ENCODE measurements at places on chromosomes 1 and 21.
A peak's percentile ranks its signal among the peaks of the same experiment; 100 is the strongest.

DNA sequence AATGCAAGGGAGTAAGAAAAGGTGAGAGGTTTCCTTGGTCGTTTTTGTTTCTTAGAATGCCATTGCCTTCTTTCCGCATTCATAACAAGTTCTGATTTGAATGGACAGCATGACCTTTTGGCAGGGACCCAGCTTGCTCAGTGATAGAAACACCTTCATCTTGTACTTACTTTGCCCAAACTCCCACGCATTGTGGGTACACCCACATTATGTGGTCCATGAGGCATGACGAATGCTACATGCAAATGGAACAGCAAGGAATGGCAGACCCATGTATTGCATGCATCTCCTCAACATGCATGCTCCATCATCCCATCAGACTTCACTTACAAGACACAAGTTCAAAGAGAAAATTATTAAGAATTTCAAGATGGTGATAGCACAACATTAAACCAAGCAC is 102.8 kb downstream of the CDC7 start:
- DNase-seq, result peak; percentile 27

DNA sequence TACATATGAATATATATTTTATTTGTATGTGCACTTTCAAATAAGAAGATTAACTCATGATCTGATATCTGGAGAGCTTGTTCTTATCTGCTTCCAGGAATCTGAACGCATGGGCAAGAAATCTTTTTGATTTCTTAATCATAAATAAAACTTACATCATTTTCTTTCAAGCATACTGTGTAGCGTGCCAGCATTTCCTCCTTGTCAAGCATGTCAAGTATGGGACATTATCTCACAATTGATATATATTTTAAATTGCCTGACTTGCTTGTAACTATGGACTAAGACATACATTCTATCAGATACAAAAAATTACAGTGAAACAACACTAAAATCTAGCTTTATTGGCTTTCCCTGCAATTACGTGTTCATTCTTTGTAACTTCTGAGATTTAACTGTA is 1128.2 kb downstream of the PLA2G4A start:
- no peak for DNase-seq

GRCh38 chr21:15768045-15768601 is 38.3 kb downstream of the USP25 start:
- DNase-seq, result no peak

GRCh38 chr1:33576821-33577599 is 104.6 kb downstream of the ZSCAN20 start:
- no peak for DNase-seq

DNA sequence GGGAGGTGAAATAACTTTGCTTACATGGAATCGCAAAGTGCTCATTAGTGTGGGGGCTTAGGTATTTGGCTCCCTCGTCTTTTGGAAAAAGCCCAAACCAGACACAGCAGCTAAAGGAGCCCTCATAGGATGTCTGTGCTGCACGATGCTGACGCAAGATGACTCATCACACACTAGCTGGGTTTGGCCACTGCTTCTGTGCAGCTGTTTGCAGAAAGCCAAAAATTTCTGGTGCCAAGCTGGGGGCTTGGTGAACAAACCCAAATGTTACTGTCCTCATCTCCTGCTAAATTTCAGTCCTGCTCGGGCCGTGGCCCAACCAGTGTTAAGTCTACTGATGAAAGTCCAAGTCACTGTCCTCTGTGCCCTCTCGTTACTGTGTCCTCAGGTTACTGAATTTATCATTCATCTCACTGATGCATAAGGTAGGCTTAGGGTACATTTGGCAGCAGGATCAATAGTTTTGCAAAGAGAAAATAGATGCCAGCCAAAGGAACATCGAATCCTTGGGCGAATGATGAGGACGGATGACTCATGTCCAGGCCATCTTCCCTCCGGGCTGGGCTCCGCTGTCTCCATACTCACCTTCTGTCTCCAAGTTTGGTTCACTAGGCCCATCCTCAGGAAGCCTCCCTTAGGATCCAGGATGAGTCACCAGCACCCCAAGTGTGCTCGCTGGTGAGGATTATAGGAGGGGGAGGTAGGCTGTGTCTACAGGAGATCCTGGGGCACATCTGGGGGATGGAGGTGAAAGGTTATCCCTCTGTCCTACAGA is 177.7 kb downstream of the ADSS2 start:
- DNase-seq, result peak; percentile 7

DNA sequence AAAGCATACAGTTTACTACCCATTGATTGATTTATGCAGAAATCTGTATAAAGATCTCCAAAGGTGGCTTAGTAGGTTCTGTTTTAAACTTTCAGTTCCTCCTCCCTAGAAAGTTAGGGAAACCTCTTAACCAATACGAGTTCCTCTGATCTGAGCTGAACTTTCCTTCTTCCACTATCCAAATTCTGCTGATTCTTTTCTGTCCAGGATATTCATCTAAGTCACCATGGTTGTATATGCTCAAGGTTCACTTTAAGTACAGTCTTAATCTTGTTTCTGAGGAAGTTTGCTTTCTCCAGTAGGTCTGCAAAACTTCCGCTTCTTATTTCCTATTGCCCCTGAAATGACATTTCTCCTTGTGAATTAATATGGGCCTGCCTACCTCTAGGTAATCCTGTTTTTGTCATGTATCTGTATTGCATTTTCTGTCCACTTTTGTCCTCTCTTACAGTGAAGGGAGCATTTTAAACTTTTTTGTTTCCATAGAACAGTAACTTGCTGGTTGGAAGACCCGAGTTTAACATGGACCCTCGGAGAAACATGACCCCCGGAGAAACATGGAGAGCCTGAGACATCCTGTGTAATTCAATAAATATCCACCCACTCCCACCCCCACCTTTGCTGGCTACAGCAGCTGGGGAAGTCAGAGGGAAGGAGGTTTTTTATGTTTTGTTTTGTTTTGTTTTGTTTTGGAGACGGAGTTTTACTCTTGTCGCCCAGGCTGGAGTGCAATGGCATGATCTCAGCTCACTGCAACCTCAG is 16.7 kb upstream of the TUT4 start:
- no peak for DNase-seq

GRCh38 chr1:93749894-93750301 is 68.3 kb upstream of the BCAR3 start:
- no peak for DNase-seq

DNA sequence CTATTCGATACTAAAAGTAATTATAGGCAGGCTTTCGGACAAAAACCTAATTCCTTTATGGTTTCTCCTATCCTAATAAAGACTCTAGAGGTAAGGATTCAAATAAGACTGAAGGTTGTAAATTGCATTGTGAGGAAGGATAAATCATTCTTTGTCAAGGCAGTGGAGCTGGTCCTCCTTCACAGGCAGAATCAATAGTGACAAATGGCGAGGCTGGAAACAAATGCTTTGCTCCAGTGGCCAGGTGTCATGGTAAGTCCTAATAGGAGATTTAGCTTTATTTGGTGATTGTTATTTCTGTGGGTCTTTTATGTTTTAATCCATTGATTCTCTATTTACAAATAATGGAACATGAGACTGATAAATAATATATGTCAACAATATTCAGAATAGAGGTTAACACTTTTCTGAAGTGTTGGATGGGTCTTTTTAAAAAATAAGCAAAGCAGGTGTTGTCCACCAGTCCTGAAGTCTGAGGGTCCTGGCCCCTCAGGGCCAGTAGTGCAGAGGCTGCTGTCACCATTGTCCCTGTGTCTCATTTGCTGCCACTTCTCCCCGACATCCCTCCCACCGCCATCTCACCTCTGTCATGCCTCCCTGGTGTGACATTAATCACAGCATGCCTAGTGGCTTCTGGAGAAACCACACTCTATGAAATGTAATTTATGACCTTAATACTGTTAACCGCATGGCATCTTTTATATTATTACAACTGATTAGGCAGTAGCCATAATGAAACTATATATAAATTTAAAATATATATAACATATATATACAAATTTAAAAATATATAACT is 120.9 kb upstream of the MAGI3 start:
- no peak for DNase-seq
